ENCODE measurements at places on chromosomes 11 and 22. TPM values are rescaled to one million over a fixed set of nuclear protein-coding genes. Genes with fewer than 3 reads are reported as not detected.

The NDUFS3 gene
- total RNA-seq: 27.2 TPM

The FERMT3 gene
- total RNA-seq: 8.6 TPM

The TRIM29 gene
- 0.26 TPM for total RNA-seq

GRCh38 chr11:8612522-8612921 lies 18.5 kb upstream of the STK33 start:
- H3K4me1 ChIP-seq: no peaks in the 10 kb centered on the region
- H3K36me3 ChIP-seq: peaks cover 8% of the 10 kb centered on the region
- no peak overlapping the region for H3K4me3 ChIP-seq
- H3K27ac ChIP-seq: no peak overlapping the region
- H3K27me3 ChIP-seq: no peaks in the 10 kb centered on the region

- no peaks in the 10 kb centered on the region for H3K27me3 ChIP-seq
- no peaks in the 10 kb centered on the region for H3K36me3 ChIP-seq
- no peak for DNase-seq
- H3K4me3 ChIP-seq: no peak overlapping the region
- no peak overlapping the region for H3K27ac ChIP-seq
Observed at GRCh38 chr11:16167706-16168487, 188.4 kb downstream of the SOX6 start.

- H3K4me3 ChIP-seq: no peak overlapping the region
- no peak for DNase-seq
- no peaks in the 10 kb centered on the region for H3K36me3 ChIP-seq
- H3K4me1 ChIP-seq: no peaks in the 10 kb centered on the region
Observed at GRCh38 chr11:132910011-132910760, 622.1 kb downstream of the OPCML start.

- no peaks in the 10 kb centered on the region for H3K4me1 ChIP-seq
- DNase-seq: no peak
- no peak overlapping the region for H3K4me3 ChIP-seq
- no peak overlapping the region for H3K27ac ChIP-seq
- H3K27me3 ChIP-seq: no peaks in the 10 kb centered on the region
Observed at GRCh38 chr11:125244166-125244565, 79.6 kb downstream of the PKNOX2 start.
